Naive B cell (primary cell): ENCODE measurements at places on chromosomes 4 and X.

- no peak for DNase-seq
These were observed at the start of gene GLOD5 for GRCh38 chrX:48761674-48762471. TSS of gene GLOD5 (plus strand) at chrX:48761747. CDS start at chrX:48761791, 44 bp downstream.

DNA sequence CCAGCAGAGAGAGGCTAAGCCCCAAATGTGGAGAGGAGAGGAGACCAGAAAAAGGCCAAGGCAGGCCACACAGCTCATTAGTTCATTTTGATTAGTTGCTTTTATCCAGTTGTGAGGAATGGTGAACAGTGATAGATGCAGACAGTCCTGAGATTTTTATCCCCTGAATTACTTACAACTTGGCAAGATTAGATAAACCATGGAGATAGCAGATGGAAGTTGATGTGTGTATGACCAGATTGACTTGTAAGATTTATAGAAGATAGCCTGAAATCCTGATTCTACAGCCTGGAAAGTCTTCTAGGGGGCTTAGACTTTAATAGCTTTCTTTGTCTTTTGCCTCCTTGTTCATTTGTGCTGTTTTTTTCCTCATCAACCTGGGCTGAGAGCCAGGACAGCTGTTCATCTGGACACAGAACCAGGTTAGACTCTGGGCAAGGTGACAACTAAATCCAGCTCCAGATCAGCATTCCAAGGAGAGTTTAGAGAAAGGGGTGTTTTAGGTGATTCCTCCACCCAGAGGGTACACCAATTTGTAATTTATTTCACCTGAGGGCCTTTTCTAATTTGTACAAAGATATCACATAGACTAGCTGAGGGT is 215.5 kb downstream of the SPATA18 start:
- no peak for DNase-seq

DNA sequence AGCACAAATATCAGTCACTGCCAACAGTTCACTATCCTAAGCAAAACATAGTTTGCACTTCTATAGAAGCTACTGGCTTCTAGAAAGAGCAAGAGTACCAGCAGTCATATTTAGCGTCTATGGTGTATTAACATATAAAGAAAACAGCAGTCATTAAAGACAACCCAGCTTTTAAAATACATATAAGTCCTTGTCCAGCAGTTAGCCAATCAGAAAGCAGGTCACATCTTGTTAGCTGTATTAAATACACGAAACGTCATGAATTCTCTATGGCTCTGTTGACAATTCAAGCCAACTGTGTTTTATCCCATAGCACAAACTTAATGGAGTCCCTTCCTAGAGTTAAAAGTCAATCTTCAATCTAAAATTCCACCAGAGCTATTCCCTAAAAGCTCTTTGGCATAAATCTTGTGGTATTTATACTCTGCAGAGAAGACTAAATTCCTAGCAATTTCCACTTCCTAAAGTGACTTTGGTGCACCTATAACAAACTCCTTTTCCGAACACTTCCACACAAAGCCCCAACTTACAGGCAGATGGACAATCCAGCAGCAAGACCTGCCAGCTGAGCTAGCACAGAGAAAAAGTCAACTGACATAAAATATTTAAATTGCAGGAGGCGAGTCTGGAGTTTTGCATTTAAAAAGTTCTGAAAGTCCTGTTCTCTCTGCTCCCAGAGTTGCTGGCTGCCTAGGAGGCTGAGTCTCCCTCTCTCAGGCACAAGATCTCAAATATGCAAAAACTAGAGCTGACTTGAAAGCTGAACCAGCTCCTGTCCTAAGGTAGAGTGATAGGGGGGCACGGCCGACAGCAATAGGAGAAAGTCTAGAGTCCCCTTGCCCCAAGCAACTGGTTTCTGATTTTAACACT is 1.3 kb downstream of the LDB2 start:
- DNase-seq = no peak

DNA sequence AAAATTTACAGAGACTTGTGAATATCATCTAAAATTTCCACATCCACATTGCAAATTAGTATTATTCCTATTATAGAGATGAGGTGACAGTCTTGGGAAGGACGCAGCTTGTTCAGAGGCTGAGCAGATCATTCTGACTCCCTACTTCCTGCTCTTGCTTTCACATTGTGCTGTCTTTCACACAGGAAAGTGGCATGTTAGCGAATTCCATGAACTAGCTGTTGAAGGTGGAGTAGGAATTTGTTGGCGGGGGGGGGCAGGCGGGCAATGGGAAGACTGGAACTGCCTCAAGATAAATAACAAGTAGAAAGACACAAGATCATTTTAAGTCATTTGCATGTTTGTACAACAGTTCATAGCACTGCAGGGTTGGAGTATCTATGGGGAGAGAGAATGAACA is 2.3 kb downstream of the PF4V1 start:
- DNase-seq = no peak

DNA sequence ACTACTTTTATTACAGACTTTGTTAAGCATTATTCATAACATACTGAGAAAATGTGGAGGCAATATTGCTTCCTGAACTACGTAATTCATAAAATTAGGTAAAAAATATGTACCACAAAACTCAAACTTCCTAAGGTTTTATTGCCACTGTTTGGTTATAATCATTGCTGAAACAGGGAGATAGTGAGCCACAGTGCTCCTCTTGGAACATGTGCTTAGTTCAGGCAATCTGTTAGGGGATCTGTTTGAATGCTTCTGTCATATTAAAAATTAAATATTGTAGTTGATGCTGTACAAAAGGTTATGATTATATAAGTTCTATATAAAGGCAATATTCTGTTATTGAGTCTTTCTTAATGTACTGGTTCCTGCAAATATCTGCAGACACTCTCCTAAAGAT is 480.7 kb downstream of the GRXCR1 start:
- no peak for DNase-seq

DNA sequence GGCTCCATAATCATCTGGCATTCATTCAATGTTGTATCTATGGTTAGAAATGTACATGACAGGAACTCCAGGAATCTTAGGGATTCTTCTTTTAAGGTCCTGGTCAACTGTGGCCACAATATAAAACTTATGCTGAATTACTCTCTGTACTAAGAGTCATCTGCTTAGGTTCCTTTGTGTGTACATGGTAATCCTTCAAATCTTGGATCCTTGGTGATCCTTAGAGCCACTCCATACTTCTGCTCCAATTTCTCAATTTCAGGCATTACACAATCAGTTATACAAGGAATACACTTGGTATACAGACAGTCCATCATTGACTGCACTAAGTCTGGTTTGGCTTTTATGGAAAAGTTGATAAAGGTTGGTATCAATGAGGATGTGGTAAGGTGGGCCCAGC is 5.8 kb downstream of the SRD5A3 start:
- DNase-seq = no peak

DNA sequence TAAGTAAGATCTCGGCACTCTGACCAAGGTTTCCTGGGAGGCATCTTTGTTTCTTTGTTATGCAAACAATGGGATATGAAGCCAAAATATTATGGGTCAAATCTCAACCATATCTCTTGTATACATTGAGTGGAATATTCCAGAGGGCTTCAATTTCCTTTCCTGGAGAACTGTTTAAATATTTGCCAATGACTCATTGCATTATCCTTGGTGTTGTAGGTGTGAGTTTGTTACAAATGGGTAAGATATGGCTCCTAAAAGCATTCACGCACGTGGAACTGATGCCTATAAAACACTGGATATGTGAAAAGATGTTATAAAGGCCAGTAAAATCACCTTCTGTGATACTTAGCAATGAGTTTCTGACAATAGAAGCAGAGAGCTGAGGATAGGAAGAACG is 150.5 kb upstream of the WDR1 start:
- no peak for DNase-seq

DNA sequence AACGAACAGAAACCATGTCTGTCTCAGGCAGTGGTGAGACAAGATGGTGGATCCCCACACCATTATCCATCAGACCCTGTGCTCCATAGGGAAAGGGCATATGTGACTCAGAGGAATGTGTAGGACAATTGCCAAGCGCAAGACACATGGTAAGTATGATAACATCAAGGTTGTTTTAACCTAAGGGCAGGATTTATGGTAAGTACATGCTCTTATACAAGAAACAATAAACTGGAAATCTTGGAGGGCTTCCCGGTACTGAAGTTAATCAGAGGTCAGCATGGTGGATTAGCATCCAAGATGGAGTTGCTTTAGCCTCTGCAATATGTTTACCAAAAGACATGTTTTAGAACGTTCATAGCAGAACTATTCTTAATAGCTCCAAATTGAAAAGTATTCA is 355.0 kb downstream of the PPP1R2C start:
- DNase-seq = no peak

- no peak for DNase-seq
These were observed 60.5 kb upstream of the SLC25A4 start for GRCh38 chr4:185082561-185082960.

DNA sequence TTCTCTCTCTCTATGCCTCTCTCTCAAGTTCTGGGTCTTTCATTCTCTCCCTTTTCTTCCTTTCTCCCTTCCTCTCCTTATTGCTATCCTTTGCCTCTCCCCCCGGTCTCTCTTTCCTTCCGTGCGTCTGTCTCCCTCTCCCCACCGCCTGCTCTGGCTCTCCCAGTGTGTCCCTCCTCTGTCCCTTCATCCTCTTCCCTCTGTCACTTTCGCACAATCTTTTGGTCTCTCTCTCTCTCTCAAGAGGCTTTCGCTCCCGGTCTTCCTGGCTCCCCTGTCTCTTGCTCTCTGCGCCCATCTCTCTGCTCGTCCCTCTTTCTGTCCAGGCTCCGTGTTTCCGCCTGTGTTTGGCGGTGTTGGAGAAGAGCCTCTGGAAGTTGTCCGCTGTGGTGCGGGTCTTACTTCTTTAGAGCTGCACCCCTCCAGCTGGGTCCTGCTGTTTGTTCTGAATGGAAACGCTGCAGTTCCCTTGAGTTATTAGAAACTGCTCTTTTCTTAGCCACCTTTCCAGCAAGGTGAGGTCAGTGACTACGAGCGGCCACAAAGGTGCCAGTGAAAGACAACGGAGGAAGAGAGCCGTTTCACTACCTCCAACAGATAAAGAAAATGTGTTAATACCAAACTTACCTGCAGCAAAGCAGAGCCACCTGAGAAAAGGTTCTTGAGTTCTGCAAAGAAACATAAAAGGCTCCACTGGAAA is 1.1 kb downstream of the BMPR1B start:
- DNase-seq = no peak

GRCh38 chr4:106036334-106036733 is 141.1 kb downstream of the NPNT start:
- DNase-seq = no peak

DNA sequence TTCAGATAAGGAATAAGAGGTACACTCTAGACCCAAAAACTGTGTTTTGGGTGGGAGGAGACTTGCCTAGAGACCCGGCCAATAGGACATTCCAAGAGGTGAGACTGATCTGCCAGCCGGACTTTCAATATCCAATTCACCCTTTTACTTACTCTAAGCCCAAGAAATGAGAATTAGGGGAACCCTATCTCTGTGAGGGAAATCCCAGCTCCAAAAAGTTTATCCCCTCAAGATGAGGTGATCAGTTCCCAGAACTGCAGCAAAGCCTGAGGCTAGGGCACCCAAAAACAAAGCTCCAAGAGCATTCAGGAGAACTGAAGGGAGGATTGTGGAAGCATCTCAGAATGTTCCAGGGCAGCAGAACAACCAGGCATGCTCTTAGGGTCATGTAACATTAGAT is 251.7 kb downstream of the PTTG2 start:
- DNase-seq = no peak
